ENCODE measurements at places on chromosomes 6 and 20. TPM values are rescaled to one million over a fixed set of nuclear protein-coding genes. Genes with fewer than 3 reads are reported as not detected.

UBD gene
- 0.73 TPM for polyA plus RNA-seq

SIRPB1 gene
- polyA plus RNA-seq = 1.7 TPM

MOCS1 gene
- 11.6 TPM for polyA plus RNA-seq

FAM135A gene
- 26.9 TPM for polyA plus RNA-seq

IGF2R gene
- 67.8 TPM for polyA plus RNA-seq

GRCh38 chr6:57313711-57314471 is 3.5 kb upstream of the PRIM2 start:
- no peak for DNase-seq

DNA sequence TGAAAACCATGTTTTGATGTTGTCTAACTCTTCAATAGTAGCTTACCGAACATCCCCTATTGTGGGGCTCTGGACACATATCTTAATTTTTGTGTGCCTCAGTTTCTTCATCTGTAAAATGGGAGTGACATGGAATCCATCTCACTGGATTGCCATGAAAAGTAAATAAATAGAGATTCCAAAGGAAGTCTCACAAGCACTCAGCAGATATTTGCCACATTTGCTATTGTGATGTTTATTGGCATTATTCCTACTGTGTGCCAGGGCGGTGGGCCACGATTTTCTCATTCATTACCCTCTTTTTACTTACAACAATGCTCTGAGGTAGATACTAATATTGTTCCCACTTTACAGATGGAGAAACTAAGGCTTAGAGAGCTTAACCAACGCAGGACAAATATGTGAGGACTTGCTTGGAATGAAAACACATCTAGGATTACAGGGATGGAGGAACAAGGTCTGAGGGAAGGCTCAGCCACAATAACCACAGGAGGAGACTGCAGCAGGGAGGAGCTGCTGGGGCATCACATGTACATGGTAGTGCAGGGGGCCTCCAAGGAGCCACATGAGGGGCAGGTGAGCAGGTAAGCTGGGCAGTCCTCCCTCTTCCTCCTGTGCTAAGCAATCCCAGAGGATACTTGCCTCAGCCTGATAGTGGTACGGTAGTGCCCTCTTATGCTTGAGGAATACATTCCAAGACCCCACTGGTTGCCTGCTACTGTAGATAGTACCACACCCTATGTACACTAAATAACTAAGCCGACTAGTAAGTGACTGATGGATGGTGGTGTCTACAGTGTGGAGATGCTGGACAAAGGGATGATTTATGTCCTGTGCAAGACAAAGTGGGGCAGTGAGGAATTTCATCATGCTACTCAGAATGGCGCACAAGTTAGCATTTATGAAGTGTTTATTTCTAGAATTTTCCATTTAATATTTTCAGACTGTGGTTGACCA is 176.9 kb downstream of the FOXA2 start:
- DNase-seq = no peak

DNA sequence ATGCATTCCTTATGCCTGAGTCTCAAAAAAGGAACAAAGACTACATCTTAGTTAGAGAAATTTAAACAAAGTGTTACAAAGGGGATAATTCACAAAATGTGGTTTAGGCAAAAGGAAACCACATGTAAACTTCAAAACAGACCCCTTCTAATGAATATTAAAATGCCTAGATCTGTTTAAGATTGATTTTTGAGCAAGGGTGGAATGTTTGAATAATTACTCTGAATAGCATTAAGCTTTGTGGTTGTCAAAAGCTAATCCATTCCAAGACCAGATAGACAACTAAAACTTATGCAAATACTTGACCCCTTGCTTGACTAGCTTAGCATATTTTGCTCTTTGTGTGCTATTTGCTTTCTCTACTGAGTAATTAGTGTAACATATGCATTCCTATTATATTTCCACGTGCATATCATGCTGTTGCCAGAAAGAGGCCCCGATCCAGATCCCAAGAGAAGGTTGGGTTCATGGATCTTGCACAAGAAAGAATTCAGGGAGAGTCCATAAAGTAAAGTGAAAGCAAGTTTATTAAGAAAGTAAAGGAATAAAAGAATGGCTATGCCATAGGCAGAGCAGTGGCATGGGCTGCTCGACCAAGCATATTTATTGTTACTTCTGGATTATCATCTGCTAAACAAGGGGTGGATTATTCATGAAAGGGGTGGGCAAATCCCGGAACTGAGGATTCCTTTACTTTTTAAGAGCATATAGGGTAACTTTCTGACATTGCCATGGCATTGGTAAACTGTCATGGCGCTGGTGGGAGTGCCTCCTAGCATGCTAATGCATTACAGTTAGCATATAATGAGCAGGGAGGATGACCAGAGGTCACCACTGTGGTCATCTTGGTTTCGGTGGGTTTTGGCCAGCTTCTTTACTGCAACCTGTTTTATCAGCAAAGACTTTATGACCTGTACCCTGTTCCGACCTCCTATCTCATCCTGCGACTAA is 1193.4 kb upstream of the EYS start:
- DNase-seq = no peak

DNA sequence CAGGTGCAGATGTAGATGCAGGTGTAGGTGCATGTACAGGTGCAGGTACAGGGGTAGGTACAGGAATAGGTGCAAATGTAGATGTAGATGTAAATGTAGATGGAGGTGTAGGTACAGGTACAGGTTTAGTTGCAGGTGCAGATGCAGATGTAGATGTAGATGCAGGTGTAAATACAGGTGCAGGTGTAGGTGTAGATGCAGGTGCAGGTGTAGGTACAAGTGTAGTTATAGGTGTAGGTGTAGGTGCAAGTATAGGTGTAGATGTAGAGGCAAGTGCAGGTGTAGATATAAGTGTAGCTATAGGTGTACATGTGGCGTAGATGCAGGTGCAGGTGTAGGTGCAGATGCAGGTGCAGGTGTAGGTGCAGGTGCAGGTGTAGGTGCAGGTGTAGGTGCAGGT is 34.2 kb upstream of the CDH4 start:
- DNase-seq = no peak

DNA sequence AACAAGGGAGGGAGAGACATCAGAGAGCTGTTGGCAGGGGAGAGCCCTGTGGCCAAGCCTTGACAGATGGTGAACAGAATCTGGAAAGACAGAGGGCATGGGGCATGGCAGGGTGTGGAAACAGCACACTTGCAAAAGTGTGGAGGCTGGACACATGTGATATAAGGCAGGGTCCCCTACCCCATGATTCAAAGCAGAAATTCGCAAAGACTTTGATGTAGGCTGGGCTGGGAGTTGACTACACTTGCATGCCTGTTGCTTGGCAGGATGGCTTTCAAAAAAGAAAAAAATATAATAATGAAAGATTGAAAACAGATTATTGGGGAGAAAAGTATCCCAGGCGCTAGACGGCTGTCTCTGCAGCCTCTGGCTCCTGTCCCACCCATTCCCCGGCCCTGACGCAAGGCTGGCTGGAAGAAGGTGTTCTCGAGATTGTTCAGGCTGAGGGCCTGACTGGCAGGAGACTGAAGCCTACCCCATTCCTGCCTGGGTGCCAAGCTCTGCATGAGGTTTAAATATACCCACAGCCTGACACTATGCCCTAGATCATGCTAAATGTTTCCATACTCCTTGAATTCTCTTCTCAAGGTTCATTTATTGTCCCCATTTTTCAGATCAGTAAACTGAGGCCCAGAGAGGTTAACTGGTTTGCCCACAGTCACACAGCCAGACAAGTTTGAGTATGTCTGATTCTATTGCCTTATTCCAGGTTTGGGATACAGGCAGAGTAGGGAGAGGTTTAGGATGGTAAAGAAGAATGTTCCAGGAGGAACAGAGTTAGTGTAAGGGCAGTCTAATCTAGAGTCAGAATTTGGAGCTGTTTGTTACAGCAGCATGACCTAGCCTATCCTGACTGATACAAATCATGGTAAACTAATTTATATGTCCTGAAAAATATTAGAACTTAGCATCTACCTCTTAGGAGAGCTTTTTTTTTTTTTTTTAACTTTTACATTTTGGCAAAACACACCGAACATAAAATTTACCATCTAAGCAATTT is 23.4 kb upstream of the CCN5 start:
- no peak for DNase-seq

- peak; percentile 60 for DNase-seq
Measured at GRCh38 chr6:26032340-26033084, 54.7 kb upstream of the HFE start.

GRCh38 chr6:159056432-159056831 is 11.6 kb upstream of the TAGAP start:
- DNase-seq = no peak

- no peak for DNase-seq
Measured at GRCh38 chr6:156021746-156022396, 566.2 kb upstream of the NOX3 start.

GRCh38 chr6:4179960-4180651 is 44.7 kb upstream of the ECI2 start:
- no peak for DNase-seq

DNA sequence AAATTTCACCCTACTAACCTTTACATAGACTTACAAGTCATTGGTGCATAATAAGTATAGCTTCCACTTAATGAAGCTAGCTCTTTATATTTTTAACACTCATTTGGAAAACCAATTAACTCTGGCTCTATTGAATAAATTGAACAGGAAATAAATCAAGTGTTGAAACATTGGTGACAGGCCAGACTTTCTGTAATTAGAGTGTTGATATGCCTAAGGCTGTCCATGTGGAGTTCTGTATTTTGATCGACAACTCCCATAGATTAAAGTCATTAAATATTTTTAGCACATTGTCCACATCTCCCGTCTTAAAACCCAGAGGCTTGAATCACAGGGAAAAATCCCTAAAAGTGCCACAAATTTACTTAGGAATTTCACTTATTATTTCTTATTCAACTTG is 468.3 kb downstream of the KHDRBS2 start:
- no peak for DNase-seq

- no peak for DNase-seq
Measured at GRCh38 chr20:63695424-63696305, 787 bp upstream of the TNFRSF6B start.

DNA sequence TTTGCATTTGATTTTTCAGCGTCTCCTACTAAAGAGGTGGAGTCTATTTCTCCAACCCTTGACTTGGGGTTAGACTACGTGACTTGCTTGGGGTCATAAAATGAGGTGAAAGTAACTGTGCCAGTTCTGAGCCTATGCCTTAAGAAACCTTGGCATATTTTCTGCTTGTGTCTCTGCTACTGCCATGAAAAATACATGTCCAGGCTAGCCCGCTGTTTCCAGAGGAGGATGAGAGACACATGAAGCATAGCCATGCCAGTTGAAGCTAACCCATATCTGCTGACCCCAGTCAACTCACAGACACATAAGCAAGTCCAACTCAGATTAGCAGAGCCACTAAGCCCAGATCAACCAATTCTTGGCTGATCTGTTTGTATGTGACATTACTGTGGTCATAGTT is 38.7 kb downstream of the SCP2D1 start:
- DNase-seq = no peak

DNA sequence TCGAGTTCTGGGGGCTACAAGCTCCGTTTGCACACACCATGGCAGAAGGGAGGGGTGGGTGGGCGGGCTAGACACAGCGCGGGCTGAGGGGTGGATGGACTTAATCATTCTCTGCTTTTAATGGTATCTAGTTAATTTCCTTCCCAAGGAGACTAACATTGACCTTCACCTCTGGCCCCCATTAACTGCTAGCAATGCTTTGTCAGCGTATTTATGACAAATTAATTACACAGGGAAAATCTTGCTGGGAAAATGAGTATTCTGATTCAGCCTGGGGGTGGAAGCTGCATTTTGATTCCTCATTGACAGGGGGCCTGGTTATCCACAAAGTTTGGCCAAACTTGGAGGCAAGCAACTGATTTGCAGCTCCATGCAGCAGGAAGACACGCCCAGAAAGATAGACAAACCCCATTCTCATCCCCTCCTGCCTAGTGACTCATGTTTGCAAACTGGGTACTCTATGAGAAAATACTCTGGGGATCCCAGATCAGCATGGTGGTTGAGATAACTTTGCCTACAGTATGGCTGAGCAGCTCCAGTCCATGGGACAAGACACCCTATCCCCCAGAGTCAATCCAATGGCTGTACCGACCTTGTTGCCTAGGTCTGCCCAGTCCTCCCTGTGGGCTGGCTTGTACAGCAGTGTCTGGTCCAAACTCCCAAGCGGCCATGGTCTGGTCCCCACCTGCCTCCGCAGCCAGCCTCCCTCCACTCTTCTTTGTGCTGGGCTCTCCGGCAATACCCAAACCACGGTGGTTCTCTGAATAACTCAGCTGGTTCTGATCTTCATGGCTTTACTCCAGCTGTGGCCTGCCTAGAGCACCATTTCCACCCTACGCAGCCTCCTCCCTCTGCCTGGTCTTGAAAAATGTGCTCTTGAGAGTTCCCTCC is 19.7 kb downstream of the ZBP1 start:
- no peak for DNase-seq

DNA sequence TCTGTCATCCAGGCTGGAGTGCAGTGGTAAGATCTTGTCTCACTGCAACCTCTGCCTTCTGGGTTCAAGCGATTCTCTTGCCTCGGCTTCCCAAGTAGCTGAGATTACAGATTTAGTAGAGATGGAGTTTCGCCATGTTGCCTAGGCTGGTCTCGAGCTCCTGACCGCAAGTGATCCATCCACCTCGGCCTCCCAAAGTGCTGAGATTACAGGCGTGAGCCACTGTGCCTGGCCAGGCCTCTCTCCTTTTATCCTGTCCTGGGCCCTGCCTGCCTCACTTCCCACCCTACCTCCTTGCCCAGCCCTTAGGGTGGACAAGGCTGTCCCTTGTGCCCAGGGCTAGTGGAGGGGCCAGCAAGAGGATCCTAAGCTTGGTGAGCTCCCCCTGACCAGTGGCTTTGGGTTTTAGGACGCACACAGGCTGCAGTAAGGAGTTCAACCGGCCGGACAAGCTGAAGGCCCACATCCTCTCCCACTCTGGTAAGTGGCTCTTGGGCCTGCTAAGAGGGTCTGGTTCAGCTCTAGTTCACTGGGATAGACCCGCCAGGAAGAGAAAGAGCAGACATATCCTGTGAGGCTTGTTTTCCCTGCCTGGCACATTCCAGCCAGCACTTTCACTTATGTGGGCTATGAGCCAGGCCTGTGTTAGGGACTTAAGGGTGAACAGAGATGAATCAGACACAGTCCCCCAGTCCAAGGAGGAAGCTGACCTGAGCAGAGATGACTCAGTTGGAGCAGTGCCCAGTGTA is 21.9 kb upstream of the CHMP4B start:
- no peak for DNase-seq

GRCh38 chr6:166365221-166365620 is 17.5 kb downstream of the MPC1 start:
- DNase-seq = no peak
